ENCODE measurements at places on chromosomes 12 and 14.

- DNase-seq = no peak
- no peak overlapping the region for H3K4me3 ChIP-seq
- no peaks in the 10 kb centered on the region for H3K27me3 ChIP-seq
- H3K27ac ChIP-seq = no peak overlapping the region
Observed at GRCh38 chr14:90168425-90169105, 87.8 kb upstream of the PSMC1 start.

- DNase-seq = no peak
- H3K36me3 ChIP-seq = no peaks in the 10 kb centered on the region
- H3K4me1 ChIP-seq = no peaks in the 10 kb centered on the region
- H3K27ac ChIP-seq = no peak overlapping the region
Observed at GRCh38 chr12:86015026-86015425, 140.9 kb downstream of the NTS start.

GRCh38 chr12:14417715-14418114 lies 52.2 kb downstream of the ATF7IP start:
- H3K27ac ChIP-seq = peak overlapping the region; percentile 61
- peaks cover 63% of the 10 kb centered on the region for H3K4me1 ChIP-seq
- no peaks in the 10 kb centered on the region for H3K27me3 ChIP-seq

DNA sequence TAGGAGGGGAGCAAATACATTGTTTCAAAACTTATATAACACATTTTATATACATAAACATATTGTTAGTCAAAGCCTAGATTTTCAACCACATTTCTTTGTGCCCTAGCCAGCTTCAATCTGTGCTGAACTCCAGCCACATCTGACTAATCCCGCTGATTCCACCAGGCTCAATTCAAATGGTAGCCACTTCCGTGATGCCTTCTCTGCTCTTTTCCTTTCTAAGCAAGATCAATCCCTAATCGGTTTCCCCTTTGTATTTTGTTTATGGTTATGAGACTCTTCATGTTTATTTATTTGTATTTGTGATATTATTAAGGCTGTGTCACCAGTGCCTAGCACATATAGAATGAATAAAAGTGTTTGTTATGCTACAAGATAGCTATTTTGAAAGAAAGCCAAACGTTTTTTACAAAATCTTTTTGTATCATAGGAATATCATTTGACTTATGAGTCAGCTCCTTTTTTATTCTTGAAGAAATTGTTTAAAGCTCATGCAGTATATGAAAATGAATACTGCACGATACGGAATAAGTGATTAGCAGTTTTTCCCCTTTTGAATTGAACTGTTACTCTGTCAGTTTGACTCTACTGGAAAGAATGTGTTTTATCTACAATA lies 110.2 kb downstream of the PLEKHA5 start:
- no peak overlapping the region for H3K27ac ChIP-seq
- H3K4me3 ChIP-seq = no peak overlapping the region
- no peak for DNase-seq
- H3K27me3 ChIP-seq = no peaks in the 10 kb centered on the region
- no peaks in the 10 kb centered on the region for H3K36me3 ChIP-seq

DNA sequence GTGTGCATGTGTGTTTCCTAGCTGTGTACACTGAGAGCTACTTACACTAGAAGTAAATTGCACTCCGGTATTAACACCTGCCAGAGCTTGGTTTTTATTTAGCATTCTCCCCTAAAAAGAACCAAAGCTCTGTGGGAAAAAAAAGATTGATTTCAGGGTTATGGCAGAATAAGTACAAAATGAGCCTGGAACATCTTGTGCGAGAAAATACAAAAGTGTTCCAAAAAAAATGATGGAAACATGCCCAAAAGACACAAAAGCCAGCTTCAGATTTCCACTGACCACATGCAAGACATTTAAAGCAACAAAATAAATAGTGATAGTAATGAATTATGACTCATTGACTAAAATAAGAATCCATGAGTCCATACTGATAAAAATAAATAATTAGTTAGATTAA lies 188.3 kb downstream of the GXYLT1 start:
- H3K27ac ChIP-seq = no peak overlapping the region
- H3K36me3 ChIP-seq = no peaks in the 10 kb centered on the region
- no peak for DNase-seq
- no peak overlapping the region for H3K4me3 ChIP-seq

DNA sequence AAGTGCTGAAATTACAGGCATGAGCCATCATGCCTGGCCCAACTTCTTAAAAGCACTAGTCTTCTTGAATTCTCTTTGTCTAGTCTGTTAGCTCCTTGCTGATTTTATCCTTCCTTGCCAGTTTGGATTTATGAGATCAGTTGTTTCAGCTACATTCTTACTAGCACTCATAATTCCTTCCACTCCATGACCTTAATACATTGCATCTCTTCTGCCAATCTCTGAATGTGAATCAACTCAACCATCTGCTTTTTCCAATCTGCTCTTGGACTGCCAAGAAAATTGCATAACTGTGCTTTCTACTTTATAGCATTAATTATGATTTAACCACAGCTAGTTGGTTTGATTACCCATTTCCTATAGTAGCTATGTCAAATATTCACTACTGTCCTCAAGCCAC lies 14.9 kb upstream of the HEATR5A start:
- no peak overlapping the region for H3K4me3 ChIP-seq
- no peaks in the 10 kb centered on the region for H3K4me1 ChIP-seq
- H3K36me3 ChIP-seq = no peaks in the 10 kb centered on the region
- no peak overlapping the region for H3K27ac ChIP-seq
- DNase-seq = no peak
